ENCODE measurements at places on chromosomes 5 and 9.

DNA sequence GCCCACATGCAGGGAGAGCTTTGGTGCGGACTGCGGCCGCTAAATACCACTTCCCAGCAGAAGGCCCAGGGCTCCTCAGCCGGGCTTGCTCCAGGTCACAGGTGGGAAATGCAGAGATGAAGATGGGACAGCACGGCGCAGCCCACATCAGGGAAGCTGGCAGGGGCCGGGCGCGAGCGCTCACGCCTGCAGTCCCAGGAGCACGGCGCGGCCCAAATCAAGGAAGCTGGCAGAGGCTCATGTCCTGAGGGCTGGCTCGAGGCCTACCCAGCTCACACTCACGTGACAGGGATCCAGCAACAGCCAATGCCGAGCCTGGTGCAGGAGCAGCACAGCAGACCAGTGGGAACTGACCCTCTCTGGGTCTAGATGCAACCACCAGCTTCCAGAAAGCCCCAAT, 16.3 kb downstream of the LPCAT1 start:
- no peak for DNase-seq

DNA sequence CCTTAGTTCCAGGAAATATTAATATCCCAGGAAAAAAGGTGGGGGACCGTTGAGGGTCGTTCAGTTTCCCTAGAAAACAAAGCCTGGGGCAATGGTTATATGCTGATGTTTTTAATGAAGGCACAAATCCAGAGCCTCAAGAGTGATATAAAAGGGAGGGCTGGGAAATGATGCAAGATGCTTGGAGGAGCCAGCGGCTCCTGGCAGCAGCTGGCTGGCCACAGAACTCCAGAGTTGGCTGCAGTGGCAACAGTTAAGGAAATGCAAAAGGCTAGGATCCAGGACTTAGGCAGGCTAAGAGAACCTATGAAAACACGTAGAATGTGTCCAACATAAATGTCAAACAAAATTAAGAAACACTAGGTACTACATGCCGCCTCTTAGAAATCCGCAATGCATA, 31.0 kb upstream of the B4GALT1 start:
- DNase-seq = no peak

GRCh38 chr5:151171529-151171928, 13.9 kb upstream of the ANXA6 start:
- DNase-seq = no peak

DNA sequence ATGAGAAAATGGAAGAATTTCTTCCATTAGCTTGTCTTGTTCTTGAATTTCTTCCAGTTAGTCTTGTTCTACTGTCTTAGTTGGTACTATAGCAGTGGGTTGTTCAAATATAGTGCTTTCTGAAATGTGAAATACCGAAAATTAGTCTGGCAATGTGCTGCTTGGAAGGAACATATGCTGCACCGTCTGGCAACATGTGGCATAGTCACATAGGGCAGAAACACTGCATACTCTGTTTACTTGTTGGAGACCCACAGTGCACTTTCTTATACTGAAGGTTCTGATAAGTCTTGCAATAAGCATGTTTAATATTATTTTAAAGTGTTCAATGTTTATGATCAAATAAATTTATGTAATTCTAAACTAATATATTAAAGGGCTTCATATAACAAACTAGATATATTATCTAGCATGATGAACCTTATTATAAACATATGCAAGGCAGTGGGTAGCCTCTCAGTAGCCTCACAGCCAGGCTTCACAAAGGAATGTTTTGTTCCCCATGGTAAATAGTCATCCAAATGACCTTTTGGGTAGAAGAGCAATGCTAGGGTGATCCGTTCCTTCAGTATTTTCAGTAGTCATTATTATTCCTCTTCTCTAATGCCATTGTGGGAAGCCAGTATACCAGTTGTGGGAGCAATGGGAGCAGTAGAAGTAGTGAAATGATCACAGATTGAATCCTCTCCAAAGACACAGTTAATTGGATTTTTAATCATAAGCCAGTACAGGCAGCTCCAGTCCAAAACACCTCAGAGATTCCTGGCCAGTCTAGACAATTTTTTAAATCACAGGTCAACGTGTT, 1106.7 kb downstream of the DTWD2 start:
- DNase-seq = no peak

DNA sequence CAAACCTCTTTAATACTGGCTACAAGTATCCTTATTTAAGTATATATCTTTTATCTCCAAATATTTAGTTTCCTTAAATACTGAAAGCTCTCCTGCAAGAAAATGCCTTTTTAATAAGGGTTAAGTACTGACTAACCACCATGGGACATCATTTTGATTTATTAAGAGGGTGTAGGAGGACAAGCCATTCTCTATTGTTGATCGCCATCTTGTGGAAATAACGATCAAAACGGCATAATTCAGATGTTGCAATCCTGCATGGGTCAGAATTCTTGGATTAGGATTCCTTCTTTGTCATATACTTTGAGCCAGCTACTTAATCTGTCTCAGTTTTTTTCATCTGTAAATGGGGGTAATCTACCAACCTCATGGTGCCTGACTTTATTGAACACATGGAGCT, 28.7 kb upstream of the C5orf46 start:
- DNase-seq = no peak
